Non-pigmented ciliary epithelial cell (primary cell): ENCODE measurements at places on chromosomes 11 and 22.

GRCh38 chr11:17350455-17351171 is 987 bp upstream of the NCR3LG1 start:
- DNase-seq, result no peak

DNA sequence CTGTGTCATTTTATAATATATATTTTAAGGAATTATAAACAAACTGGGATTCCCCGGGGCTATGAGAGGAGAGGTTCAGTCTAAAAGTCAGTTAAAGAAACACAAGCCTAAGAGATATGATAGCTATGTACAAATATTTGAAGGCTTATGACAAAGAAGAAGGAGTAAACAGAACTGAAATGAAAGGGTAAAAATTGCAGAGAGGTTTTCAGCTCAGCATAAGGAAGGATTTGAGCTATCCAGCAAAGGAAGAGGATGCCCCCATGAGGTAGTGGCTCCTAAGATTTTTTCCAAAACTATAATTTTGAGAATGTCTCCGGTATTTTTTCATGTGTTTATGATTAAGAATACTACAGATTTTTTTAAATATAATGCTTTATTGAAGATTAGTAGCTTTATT is 57.9 kb upstream of the ANGPTL5 start:
- no peak for DNase-seq

GRCh38 chr11:96237766-96238266 is 105.2 kb downstream of the MAML2 start:
- no peak for DNase-seq

DNA sequence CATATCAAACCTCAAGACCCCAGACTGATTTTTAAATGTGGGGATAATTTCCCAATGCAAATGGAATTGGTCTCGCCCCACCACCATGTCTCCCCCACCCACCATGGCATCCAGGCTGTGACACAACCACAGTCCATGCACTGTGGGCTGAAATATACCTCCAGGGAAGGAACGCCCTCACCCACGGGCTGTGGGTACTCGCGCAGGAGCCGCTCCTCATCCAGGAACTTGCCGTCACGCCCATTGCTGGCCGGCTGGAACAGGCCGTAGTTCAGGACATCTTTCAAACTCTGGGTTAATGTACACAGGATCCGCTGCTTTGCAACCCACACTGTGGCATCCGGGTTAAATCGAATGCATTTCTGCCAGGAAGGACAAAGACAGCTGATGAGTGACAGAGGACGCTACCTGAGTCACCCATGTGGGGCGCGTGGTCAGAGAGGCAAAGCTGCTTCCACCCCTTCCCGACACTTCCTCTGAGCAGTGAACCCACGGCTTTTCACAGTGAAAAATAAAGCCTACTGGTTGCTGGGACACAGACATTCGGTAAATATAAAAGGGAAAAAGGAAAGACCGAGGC is 133.6 kb downstream of the SHANK2 start:
- DNase-seq, result no peak

DNA sequence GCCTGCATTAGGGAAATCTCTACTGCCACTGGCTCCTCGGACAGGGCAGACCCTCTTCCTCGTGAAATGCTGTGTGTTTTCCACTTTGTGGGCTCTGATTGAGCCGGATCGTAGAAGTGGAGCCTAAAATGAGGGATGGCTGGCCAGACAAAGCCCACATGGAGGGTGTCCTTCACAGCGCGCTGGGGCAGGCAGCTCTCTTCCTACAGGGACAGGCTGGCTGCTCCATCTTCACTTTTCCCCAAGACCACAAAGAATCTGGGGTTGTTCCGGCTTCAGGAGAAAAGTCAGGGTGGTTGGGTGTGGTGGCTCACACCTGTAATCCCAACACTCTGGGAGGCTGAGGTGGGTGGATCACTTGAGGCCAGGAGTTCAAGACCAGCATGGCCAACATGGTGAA is 94.9 kb downstream of the MORC2 start:
- DNase-seq, result no peak

DNA sequence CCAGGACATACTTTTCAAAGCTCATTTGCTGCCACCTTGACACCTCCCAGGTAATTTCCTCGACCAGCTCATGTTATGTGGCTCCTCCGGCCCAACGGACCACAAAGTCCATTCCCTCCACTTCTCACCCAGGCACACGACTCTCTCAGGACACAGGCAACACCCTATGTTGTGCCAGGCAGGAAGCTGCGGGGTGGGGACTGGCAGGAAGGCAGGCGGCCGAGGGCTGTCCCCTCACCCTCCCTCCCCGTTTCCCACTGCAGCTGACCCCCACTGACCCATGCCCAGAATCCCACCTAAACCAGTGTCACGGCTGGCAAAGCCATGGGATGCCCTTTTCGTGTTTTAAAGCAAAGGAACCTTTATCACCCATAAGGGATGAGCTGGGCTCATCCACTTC is 20.8 kb downstream of the CELSR1 start:
- no peak for DNase-seq
